ENCODE measurements at places on chromosomes 4 and X. TPM values are rescaled to one million over a fixed set of nuclear protein-coding genes. Genes with fewer than 3 reads are reported as not detected.

GRCh38 chr4:38861791-38862190 is 5.2 kb upstream of the TLR6 start:
- no peak for DNase-seq

RBMXL3 gene
- not detected for total RNA-seq

GABRE gene
- total RNA-seq = 9.9 TPM

ACE2 gene
- 74.5 TPM for total RNA-seq

TMSB15A gene
- 109 TPM for total RNA-seq

SPANXN4 gene
- not detected for total RNA-seq

- DNase-seq = no peak
Measured at GRCh38 chrX:1273896-1274295, 5.3 kb downstream of the CSF2RA start.

PARM1 gene
- 17.9 TPM for total RNA-seq

DNA sequence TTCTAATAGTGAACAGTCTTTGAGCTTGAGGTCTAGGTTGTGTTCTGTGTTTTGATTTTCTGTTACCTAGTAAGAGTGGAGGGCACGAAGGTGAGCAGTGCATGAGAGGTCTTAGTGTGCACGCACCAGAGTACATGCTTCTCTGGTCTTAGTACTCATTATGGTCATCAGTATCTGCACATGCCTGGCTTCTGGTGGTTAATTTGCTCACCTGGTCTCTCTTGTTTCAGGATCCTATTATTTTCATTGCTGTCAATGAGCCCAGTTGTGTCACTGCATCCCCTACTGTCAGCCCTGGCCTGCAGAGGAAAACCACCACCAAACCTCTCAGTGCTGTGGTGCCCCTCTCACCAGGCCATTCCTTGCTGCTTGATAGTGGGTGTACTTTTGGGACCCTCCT is 54.8 kb downstream of the NSUN7 start:
- DNase-seq = no peak

- DNase-seq = no peak
Measured at GRCh38 chr4:158111241-158111640, 61.6 kb downstream of the GASK1B start.

DNA sequence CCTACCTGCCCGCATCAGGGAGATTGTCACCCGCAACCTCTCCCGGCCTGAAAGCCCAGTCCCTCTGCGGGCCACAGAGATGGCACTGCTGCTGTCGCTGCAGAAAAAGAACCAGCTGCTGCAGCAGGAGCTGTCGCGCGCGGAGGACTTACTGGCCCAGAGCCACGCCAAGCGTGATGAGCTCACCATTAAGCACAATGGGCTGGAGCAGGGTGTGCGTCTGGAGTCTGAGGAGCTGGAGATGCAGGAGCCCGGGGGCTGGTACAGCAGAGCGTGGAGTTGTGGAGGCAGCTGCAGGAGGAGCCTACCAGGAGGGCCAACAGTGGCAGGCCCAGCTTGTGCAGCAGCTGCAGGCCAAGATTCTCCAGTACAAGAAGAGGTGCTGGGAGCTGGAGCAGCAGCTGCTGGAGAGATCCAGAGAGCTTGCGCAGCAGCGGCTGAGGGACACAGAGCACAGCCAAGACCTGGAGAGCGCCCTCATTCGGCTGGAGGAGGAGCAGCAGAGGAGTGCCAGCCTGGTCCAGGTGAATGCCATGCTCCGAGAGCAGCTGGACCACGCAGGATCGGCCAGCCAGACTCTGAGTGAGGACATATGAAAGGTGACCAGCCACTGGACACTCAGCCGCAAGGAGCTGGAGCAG is 11.3 kb downstream of the SMIM10L2A start:
- no peak for DNase-seq

NLGN4X gene
- total RNA-seq = 51.5 TPM

DNA sequence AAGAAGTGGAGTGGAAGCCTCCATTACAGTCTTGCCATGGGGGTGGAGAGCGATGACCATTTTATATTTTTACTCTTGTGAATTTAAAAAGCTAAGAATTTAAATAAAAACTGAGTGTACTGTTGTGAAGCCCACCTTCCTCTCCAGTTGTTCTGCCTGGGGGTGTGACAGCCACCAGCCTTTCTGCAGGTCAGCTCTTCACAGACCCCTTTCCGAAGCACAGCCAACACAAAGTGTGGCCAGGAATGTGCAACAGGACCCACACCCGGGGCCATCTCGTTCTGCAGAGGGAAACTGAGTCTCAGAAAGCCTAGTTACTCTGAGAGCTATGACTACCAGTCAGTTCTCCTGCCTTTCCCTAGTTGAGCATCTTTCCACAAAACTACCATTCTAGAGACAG is 1.4 kb downstream of the GRPEL1 start:
- DNase-seq = no peak

Measured in type B pancreatic cell (in vitro differentiated cells).